ENCODE measurements at places on chromosomes 7 and 10.

GRCh38 chr10:92420546-92421275 is 129.7 kb downstream of the MARCHF5 start:
- DNase-seq = no peak

DNA sequence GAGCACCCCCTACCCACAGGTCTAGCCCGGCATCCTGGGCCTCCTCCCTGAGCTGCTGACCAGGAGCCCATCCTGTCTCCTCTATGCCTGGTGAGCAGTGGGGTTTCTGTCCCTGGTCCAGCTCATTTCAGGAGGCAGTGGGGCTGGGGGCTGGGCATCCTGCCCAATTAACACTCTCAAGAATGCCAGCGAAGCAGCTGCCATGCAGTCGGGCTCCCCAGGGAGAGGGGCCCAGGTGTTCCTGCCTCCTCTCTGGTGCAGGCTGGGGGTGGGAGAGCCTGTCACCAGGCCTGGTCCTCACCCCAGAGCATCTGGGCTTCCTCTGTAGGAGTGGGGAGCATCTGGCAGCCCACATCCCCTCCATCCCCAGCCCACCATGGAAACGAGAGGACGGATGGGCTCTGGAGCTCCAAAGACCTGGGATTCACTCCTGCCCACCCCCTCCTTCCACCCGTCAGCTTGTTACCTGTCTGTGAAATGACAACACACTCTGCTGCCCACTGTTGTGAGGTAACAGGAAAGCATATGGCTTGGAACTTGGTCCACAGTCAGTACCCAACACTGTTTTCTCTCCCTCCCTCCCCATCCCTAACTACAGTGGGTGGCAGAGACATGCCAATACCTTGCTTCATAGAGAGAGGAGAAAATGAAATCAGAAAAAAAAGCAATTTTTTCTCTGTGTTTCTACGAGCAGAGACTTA is 69.1 kb downstream of the SLIT1 start:
- no peak for DNase-seq

DNA sequence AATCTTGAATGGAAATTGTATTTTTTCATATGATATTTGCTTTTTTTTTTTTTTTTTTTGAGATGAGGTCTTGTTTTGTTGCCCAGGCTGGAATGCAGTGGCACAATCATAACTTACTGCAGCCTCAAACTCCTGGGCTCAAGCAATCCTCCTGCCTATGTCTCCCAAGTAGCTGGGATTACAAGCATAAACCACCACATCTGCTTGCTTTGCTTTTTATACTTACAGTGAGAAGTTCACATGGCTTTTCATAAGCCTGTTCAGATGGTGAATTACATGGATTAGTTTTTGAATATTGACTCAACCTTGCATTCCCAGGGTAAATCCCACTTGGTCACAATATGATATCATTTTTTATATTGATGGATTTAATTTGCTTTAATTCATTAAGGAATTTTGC is 22.0 kb downstream of the LRRD1 start:
- no peak for DNase-seq

- DNase-seq = no peak
These were observed 203.6 kb upstream of the CELF2 start for GRCh38 chr10:10814069-10814468.

GRCh38 chr10:32028710-32029109 is 27.5 kb downstream of the KIF5B start:
- no peak for DNase-seq

DNA sequence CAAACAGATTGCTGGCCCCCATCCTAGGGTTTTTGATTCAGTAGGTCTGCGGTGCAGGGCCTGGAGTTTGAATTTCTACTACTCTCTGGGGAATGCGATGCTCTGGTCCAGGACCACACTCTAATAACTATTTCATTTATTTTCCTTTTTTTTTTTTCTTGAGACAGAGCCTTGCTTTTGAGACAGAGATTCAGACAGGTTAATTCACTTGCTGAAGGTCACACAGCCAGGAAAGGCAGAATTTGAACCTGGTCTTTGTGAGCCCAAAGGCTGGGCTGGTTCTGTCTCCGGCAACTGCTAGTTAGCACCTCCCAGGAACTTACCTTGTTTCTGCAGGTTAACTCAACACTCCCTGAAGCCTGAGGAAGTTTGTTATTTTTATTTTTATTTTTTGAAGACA is 11.5 kb downstream of the SPACDR start:
- no peak for DNase-seq

Data from chondrocyte (in vitro differentiated cells).